ENCODE measurements at places on chromosomes 6 and 20.

GRCh38 chr6:54191461-54191860, 80.2 kb downstream of the MLIP start:
- no peak for DNase-seq

DNA sequence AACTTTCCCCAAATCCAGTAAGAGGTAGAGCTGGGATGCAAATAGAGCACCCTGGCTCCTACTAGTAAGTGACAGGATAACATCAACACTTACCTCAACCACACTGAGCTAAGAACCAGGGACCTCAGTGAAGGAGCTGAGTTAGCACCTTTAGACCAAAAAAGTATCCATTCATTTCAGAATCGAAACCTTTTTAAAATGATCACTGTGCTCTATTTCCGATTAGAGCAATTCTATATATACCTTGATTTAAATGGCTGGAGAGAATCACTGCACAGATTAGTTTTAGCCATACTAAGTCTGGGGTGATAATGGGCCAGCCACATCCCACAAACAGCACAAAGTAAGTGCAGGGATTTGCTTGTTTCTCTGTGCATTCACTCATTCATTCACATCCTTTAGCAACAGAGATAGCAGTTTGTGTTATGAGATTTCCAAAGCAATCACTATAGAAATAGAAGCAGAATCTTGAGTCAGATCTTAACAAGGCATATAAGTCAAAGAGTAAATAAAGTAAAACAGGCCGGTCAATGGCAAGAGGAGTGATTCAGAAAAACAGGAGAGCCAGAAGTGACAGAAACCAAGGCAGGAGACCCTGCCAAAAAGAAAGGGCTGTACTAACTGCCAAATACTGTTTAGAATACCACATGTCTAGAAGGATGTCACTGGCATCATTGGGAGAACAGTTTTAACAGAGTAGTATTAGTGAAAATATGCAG, 136.3 kb downstream of the KIF13A start:
- DNase-seq, result no peak

- no peak for DNase-seq
Measured at GRCh38 chr6:151940307-151940706, 132.8 kb downstream of the ESR1 start.

- no peak for DNase-seq
Measured at GRCh38 chr6:26071135-26071534, 16.1 kb upstream of the HFE start.

DNA sequence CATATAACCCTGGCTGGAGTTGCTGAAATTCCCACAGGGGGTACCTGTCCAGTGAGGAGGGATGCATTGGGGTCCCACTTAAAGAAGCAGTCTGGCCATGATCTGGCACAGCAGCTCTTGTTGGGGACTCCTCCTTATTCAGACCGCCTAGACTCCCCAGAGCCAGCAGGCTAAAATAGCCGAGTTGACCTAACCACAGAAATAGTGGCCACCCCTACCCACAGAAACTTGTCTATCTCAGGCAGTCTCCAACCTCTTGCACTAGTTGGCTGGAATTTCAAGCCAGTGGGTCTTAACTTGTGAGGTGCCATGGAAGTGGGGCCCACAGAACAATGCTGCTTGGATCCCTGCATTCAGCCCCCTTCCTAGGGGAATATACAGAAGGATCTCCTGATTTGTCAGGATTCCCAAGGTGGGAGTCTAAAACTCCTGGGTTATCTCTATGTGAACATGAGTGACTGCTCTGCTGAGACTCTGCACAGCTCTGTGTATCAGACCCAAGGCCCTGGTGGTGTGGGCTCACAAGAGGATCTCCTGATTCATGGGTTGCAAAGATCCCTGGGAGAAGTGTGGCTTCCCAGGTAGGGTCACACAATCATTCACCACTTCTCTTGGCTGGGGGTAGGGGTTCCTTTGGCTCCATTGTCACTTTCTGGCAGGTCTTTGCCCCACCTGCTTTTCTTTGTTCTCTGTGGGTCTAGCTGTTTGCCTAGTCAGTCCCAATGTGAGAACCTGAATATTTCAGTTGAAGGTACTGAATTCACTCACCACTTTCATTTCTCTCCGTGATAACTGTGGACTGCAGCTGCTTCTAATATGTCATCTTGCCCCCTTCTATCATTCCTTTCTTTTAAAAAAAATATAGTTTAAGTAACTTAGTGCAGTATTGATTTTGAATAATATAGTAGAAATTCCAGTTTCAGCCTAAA, 65.5 kb upstream of the CLVS2 start:
- no peak for DNase-seq

DNA sequence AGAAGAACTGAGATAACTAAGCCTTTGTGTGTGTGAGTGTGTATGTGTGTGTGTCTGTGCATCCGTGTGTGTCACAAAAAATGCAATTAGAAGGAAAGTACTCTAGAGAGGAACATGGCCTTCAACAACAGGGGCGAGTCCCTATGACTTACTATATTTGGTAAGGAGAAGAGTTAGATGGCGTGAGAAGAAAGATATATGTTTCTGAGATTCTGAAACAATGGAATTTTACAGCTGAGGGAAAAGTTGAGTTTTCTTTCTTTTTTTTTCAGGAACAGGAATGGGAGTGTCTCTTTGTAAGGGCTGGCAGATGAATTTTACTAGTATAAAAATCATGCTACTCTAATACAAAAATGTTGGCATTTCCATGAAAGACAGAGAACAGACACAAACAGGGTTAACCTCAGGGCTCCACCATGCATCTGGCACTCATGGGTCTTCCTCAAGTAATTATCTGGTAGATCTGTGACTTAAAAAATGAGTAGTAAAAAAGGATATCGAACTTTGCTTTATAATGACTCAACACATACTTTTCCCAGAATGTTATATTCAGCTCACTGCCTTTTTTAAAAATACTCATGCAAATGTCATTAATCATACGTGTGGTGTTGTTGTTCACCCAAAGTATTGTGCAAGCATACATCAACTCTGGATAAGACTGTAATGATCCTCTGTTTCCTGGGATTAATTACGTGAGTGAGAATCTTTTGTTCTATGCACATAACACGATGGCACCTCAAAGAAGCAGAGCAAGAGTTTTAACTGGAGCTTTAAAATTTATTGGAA, 12.8 kb upstream of the SASH1 start:
- DNase-seq, result no peak

DNA sequence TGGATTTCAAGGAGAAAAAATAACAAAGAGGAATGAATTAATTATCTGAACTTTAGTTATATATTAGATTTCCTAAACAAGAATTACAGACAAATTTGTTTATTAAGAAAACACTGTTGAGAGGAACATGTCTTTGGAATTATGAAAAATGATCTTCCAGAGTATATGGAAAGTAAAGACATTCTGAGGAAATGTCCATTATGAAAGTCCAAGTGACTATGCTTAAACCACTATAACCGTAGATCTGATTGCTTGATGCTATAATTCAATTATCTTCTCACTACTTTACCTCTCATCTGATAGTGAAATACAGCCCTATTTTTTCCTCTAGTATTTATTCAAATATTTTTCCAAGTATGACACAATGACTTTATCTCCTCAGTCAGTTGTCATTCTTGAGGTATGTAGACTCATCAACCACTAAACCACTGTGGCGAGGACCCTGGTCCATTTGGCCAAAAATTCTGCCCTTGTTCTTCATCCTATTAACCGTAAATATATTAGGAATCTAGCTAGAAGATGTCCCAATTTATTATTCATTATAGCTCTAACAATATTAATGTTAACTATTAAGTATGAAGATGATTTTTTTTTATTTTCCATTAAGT, 37.3 kb upstream of the AHI1 start:
- DNase-seq, result no peak

GRCh38 chr6:169647637-169648036, 54.2 kb downstream of the WDR27 start:
- no peak for DNase-seq

DNA sequence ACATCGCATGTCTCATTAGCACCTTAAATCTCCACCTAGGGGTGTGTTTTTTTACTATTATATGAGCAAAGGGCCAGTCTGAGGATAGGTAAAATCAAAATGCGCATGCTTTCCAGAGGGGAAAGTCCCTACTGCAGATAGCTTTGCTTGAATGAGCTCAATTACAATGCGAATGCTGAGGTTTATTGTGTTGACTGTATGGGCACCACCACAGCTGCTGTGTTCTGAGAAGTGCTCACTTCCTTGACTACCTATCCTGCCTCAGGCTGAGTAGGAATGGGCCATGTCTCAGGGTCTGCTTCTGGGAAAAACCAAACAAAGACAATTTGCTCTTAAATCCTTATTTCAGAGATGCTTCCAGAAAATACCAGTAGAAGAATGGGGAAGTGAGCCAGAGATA, 36.6 kb downstream of the MOCS1 start:
- DNase-seq, result no peak
